ENCODE measurements at places on chromosomes 4 and X.
A peak's percentile ranks its signal among the peaks of the same experiment; 100 is the strongest.

DNA sequence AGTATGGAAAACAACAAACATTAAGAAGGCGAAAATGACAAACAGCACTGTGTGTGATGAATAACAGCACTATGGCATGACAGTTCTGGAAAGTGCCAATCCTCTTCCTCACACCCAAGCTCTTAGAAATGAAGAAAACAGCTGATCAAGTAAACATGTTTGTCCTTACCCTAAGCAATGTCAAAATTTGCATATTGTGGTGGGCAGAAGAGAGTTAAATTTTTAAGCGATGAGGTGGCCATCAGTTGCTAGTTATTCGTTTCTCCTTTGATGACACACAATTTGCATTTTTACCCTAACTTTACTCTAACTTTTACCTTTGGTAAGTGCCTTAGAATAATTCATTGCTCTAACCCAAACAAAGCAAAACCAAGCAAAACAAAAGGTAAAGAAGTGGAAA lies 8.8 kb downstream of the PROM1 start:
- DNase-seq: no peak

DNA sequence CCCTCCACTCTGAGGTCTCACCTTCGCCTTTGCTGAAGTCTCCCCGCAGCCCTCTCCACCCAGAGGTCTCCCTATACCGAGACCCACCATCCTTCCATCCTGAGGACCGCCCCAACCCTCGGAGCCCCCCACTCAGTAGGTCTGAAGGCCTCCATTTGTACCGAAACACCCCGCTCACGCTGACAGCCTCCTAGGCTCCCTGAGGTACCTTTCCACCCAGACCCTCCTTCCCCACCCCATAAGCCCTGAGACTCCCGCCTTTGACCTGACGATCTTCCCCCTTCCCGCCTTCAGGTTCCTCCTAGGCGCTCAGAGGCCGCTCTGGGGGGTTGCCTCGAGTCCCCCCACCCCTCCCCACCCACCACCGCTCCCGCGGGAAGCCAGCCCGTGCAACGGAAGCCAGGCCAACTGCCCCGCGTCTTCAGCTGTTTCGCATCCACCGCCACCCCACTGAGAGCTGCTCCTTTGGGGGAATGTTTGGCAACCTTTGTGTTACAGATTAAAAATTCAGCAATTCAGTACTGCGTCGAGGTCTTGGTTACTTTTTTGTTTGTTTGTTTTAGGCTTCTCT lies 5.0 kb downstream of the SOD3 start:
- DNase-seq: no peak

- DNase-seq: no peak
Measured at GRCh38 chrX:71629467-71629866, 11.2 kb upstream of the CXCR3 start.

GRCh38 chr4:185512516-185512915 lies 22.8 kb downstream of the PDLIM3 start:
- DNase-seq: no peak

DNA sequence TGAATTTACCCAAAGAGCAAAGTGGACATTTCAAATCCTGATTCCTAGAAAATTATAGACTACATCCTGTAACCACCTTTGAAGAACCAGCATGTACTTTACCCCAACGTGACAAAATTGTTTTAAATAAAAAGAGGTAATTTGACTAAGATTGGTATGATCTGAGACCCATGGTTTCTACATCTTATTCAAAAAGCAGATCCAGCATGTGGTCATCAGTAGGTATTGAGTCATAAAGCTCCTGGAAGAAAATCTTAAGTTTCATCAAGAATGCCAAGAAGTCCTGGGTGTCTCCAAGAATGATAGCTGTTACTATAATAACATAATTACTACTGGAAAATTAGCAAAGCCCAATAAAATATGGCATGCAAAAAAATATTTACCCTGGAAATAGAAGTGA lies 61.8 kb downstream of the NFKB1 start:
- DNase-seq: peak; percentile 3

DNA sequence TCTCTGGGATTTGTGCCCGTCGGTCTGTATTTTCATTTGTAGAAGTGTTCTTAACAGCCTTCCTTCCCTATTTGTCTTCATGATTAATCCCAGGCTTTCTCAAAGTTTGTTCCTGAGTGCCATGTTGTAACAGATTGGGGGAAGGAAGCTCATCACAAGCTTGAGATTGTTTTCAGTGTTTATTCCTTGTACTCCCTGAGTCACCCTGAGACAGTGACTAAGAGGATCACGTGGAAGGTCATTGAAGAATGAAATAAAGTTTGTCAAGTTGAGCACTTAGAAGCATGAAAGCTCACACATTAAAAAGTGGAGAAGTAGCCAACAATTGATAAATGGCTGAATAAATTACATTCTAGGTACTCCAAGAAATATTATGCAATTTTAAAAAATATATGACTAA lies 153.5 kb upstream of the FAM241A start:
- DNase-seq: peak; percentile 40

GRCh38 chrX:23745786-23746185 lies 2.7 kb upstream of the ACOT9 start:
- no peak for DNase-seq

GRCh38 chr4:156442912-156443311 lies 489.2 kb upstream of the CTSO start:
- no peak for DNase-seq

GRCh38 chr4:8050555-8051206 lies 107.9 kb downstream of the ABLIM2 start:
- DNase-seq: peak; percentile 4

DNA sequence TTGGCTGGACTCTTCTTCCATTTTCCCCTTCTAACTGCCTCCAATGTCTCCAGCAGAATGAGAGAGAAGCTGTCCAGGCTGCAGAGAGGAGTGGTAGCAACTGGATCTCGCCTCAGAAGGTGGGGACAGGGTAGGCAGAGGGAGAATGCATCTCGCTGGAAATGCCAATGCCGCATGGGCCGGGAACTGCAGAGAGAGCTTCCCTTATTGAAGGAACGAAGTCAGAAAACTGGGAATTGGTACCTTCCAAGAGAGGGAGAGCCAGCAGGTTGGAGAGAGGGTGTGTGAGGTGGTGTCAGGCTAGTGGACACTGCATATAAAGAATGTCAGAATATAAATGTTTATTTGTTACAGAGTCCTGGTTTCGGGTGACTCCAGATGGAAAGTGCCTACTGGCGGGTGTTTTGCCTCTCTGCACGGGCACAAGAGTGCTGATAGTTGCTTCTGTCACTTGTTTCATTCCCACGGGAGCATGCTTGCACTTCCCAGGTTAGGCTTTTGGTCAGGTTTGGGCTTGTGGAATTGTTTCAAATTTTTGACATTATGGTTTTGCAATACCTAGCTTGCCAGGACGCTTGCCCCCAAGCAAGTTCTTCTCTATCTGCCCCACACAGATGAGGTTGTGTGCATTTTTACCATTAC lies 156.8 kb upstream of the STS start:
- DNase-seq: no peak

DNA sequence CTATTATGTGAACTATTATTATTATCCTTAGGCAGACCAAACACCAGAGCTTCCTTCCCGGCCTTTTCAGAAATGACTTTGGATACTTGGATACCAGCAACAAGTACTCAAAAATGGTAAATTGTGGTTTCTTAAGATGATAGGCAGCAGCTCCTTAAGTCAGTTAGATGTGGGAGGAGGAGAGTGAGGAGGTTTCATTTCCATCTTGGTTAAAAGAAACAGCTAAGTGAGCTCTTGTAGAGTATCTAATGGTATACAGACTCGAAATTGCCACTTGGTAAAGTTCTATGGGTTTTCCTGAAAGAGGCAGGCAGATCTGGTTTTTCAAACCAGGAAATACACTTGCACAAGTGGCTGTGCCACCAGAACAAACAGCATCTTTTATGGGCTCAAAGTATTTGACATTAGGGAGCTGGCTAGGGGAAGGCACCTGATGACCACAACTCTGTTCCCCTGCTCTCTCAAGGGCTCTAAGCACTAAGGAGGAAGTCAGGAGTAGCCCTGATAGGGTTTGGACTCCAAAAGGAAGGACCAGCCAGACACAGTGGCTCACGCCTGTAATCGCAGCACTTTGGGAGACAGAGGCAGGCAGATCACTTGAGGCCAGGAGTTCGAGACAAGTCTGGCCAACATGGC lies 130.9 kb downstream of the TMEM164 start:
- DNase-seq: no peak

Measured in GM04504 (cell line).